H54 (cell line): ENCODE measurements at places on chromosomes 5 and 9.

GRCh38 chr5:173664154-173664526 lies 47.7 kb upstream of the BOD1 start:
- DNase-seq, result no peak

DNA sequence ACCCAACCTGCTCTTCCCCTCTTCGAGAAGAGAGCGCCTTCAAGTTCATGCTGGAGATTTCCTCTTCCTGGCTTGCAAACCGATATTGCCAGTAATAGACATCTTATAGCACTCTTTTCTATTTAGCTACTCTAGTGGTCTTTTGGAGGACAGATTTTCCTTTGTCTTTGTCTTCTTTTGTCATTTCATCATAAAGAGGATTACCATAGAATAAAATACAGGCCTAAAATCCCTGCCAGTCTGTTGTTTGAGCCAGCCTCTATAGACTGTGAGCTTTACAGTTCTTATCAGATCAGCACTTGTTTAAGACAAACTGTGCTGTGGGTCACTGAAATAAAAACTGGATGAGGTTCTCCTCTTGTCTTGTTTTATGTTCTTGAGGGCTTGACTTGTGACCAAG lies 802.8 kb downstream of the NR2F1-AS1 start:
- DNase-seq, result no peak

DNA sequence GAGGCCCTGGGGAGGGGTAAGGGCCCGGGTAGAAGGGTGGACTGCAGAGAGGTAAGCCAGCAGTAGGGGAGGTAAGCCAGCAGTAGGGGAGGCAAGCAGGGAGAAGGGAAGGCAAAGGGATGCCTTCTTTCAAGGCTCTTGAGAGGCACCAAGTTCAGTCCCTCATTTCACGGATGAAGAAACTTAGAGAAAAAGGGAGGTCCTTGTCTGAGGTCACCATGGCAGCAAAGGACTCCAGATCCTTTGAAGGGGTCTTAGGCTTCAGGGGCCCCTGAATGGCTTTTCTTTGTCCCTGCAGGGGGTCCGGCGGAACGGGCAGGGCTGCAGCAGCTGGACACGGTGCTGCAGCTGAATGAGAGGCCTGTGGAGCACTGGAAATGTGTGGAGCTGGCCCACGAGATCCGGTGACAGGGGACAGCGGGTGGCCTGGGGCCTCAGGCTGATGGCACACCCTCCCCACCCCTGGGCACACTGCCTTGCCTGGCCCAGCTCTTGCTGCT lies 42.6 kb downstream of the RGS3 start:
- no peak for DNase-seq

DNA sequence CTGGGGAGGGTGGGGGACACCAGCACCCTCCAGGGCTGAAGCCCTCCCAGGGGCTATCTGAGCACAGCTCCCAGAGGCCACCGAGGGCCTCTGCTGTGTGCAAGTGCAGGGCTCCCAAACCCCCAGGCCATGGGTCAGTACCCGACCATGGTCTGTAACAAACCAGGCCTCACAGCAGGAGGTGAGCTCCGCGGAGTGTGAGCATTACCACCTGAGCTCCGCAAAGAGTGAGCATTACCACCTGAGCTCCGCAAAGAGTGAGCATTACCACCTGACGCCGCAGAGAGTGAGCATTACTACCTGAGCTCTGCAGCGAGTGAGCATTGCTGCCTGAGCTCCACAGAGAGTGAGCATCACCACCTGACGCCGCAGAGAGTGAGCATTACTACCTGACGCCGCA lies 152.9 kb upstream of the IRX2 start:
- no peak for DNase-seq

DNA sequence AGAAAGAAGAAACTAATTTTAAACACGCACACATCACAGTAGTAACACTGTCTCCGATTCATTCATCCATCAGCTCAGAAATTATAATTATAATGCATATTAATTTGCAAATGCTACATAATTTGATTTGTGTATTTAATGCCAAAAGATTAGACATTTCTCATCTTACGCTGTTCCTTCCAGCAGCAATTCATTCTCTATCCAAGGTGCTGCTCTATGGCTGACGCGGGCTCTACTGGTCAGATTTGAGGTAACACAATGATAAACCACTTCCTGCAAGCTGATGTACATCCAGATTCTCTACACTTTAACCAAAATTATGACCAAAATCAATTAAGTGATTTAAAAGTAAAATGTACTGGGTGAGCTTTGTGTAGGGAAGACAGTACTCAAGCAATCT lies 77.9 kb upstream of the ICE1 start:
- no peak for DNase-seq

DNA sequence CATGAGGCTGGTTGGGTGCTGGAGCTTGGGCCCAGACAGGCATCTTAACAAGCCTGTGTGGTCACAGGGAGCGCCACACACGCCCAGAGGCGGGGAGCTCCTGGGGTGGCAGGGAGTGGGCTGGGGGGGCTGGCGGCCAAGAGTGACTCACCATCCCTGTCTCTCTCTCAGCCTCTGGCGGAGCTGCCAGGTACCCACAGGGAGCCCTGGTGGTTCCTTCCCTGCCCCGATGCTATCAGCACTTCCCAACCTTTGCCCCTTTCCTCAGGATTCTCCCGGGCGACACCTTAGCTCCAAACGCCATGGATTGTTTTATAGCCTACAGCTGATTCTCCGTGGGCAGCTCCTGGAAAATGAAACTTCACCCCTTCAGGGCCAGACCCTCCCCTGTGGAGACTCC lies 5.5 kb downstream of the SLC9A3 start:
- DNase-seq, result no peak

- DNase-seq, result no peak
Measured at GRCh38 chr9:132627106-132627505, 42.7 kb downstream of the DDX31 start.

GRCh38 chr9:130411566-130411915 lies 33.2 kb upstream of the ASS1 start:
- no peak for DNase-seq

- no peak for DNase-seq
Measured at GRCh38 chr5:172632346-172633092, 8.5 kb upstream of the NEURL1B start.

DNA sequence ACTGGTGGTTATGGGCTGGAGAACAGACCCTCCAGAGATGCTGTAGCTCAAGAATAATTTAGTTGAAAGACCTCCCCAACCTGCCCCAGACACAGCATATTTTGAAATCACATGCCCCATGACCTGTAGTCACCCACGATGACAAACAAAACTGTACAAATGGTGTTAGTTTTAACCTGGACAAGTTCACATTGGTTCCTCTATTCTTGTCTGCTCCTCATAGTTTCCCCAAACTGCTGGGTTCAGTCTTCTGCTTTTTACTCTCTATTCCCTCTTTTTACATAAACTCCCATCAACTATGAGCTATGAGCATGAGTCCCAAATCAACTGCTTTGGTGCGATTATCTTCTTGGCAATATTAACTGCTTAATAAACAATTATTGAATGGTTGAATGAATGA lies 365.3 kb upstream of the CLINT1 start:
- no peak for DNase-seq

- no peak for DNase-seq
Measured at GRCh38 chr5:138963763-138964371, 88.7 kb upstream of the LRRTM2 start.

GRCh38 chr9:127255692-127256091 lies 8.9 kb upstream of the GARNL3 start:
- DNase-seq, result no peak

- peak; percentile 32 for DNase-seq
Measured at GRCh38 chr5:91293131-91293530, 90.0 kb downstream of the ARRDC3 start.

DNA sequence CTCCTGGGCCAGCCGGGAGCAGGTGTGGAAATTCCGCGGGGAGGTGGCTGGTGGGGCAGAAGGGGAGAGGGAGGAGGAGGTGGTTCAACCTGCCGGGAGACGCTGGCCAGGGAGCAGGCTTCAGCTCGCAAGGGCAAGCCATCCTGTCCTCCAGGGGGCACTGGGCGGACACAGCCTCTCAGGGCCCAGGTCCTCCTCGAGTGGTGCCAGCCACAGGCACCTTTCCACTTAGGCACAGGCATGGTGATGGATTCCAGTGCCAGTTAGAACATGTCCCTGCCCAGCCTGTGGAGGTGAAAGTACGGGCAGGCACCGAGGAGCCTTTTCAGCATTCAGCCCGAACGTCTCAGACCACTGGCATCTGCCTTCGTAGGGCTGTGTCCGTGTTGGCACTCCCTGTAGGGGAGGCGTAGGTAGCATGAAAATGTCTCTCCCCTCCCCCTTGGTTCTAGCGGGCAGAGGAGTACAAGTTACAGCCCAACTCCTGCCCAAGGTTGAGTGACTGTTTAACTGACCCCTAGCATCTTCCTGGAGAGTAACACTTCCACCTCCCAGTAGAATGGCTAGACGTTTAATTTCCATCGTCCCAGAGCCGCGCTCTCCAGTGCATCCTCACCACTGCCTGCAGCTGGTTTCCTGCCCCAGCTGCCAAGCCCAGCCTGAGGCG lies 48.9 kb downstream of the DAB2IP start:
- peak; percentile 92 for DNase-seq

DNA sequence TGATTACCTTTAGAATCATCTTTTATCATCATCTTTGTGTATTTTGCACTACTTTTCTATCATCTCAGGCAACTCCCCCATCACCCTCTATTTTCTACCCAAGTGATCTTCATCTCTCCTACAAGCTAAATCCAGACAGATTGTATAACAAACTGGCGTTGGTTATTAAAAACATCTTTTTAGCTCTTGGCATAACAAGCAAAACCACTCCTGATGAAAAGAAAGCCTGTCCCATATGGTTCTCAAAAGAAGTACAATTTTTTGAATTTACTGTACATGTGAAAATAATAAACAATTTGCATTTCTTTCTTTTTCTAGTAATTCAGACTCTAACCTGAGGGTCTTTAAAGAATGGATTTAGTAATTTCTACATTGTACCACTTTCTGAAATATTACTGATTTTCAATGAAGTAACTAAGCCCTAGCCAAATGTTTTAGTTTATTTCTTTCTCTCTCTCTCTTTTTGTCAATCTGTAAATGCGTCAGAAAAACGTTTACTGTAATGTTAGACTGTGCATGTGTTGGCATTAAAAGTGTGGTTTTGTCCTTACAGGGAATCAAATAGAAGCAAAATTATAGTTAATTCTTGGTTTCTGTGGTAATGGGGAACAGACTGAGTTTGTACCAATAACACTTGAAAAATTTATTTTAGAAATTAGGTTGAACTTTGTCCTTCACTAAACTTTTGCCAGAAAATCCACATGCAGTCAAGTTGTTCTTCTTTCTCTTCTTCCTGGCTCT lies 52.5 kb upstream of the RPS23 start:
- no peak for DNase-seq

- DNase-seq, result no peak
Measured at GRCh38 chr5:79697222-79698170, 7.9 kb downstream of the CMYA5 start.

GRCh38 chr5:142012186-142012785 lies 541 bp downstream of the GNPDA1 start:
- DNase-seq, result no peak

DNA sequence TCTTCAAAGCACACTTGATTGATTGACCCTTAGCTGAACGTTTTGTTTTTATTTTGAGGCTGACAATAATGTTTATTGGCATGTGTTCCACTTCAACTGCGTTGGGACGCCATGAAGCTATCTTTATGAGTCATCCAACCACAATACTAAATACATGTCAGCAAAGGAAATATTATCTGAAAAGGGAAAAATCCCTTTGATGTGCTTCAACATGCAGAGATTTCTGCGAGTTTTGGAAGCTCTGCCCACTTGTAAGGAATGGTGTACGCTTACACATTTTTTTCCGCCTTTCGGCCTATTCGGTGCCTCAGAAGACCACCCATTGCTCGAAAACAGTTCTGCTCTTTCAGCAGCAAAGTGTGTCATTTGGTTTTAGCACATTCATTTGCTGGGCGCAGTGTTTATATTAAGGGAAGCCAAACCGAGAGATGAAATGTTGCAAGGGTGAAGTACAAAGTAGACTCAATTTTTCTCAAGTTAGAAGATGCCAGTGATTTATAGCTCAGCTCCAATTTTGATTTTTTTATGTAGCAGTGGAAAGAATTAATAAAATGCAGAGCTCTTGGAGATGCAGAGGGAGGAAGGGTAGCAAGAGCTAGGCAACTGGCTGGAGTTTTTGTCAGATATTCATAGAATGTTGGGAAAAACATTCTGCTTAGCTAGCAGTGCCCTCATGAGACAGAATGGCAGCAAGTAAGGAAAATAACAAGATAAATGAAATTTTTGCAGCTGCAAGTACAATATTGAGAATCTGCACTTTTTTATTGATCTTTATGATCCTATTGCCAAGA lies 68.9 kb downstream of the PRDM6 start:
- no peak for DNase-seq

DNA sequence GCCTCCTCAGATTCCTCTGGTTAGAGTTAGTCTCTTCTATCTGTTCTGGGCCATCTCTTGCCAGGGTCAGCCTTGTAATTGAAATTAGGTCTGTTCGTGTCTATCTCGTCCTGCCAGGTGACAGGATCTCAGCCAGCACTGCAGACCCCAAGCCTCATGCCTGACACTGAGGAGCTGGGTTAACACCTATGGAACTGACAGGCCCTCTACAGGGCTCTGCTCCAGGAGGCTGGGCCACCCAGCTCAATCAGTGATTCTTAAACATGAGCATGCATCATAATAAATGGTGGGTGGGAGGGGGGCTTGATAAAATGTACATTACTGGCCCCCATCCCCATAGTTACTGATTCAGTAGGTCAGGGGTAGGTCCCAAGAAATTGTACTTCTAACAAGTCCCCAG lies 103.4 kb downstream of the PSD2 start:
- DNase-seq, result no peak

- DNase-seq, result no peak
Measured at GRCh38 chr5:7916171-7916804, 47.3 kb downstream of the MTRR start.

GRCh38 chr5:173643964-173644363 lies 27.5 kb upstream of the BOD1 start:
- DNase-seq, result no peak

DNA sequence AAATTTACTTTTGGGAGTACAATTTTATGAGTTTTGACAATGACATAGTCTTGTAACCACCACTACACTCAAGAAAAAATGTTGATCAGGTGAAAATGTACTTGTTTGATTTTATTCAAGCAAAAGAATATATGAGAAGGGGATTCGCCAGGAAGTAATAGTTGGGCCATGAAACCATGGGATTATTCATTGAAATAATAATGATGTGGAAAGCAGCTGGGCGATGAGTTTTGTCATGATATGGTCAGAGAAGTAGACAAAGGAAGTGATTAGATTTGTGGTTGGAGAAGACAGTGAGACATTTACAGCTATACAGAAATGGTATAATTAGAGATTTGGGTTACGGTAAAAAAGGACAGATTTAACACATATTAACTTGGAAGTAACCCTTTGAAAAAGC lies 11.2 kb downstream of the HMGCR start:
- DNase-seq, result no peak

DNA sequence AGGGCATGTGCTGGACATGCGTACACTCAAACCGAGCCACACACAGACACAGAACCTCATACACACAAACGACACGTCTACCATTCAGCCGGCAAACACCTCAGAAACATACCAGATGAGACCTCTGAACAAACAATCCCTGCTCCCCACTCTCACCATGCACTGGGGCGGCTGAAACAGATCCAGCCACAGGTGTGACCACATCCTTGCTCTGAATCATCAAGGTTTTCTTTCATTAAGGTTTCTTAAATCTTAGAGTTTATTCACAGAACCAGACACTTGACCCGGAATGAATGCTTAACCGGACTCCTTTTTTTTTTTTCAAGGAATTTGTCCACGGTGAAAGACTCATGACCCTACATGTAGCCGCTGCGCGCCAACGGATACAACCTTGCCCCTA lies 26.2 kb downstream of the TERT start:
- DNase-seq, result no peak

GRCh38 chr5:153629027-153629895 lies 138.8 kb downstream of the GRIA1 start:
- peak; percentile 42 for DNase-seq
